ENCODE measurements at places on chromosomes 2 and 18. TPM values are rescaled to one million over a fixed set of nuclear protein-coding genes. Genes with fewer than 3 reads are reported as not detected.

DNA sequence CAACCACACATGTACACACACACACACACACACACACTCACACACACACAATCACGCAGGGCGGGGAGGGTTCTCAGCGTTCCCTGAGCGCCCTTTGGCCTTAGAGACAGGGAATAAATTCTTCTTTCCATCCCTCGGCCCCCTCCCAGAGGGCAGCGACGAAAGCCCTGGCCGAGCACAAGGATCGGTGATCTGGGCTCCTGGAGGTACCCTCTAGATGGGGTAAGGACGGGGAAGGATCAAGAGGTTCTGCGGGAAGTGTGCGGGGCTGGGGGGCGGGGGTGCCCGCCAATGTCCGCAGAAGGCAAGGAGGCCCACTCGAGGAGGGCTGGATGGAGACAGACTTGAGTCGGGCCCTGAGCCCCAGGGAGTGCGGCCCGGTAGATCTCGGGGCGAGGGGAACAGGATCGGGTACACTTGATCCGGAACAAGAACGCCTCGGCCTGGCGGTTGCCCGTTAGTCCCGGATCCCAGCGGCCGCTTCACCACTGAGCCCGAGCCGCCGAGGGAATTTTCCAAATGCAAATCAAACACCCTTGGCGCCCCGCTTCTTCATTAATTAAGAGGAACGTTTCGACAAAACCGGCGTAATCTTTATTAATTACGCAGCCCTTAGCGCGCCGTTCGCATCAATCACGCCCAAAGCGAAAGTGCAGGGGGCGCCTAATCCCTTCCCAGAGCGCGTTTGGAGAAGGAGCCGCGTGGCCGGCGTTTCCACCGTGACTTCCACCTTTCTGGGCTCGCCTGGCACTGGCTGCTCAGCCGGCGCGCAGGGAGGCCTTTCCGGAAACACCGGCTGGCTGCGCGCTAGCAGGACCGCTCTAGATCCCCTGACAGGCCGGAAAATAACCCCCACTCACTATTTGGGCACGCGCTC lies 7.0 kb upstream of the PAX3 start:
- DNase-seq: no peak

HOXD3 gene
- total RNA-seq: 0.56 TPM

DNA sequence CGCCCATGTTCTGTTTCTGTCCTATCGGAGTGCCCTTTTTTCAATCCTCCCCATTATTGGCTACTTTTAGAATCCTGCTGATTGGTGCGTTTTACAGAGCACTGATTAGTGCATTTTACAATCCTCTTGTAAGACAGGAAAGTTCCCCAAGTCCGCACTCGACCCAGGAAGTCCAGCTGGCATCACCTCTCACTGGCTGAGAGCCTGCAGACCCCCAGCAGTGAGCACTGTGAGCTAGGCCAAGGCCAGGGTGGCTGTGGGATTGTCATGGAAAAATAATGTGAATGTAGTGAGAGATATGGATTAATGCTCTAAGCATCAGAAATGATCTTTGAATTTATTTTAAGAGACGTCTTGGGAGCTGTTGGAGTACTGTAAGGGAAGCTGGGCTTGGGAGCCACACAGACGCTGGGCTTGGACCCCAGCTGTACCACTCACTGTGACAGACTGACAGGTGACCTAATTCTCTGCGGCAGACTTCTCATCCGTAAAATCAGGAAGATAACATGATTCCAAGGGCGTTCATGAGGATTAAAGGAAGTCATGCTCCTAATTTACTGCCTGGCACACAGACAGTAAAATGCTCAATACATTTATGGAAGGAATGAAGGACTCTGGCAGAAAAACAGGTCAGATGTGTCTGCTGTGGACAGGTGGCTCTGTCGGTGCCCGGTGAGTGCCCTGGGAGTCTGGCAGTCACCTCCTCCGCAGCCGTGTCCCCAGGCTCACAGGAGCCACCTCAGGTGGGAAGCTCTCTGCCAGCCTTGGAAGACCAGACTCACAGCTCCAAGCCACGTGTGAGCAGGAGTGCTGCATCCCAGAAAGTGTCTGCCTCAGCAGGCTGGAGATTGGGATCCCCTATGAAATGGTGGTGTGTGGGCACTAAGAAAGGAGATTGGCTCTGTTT lies 105.5 kb downstream of the FAM168B start:
- DNase-seq: no peak

DNA sequence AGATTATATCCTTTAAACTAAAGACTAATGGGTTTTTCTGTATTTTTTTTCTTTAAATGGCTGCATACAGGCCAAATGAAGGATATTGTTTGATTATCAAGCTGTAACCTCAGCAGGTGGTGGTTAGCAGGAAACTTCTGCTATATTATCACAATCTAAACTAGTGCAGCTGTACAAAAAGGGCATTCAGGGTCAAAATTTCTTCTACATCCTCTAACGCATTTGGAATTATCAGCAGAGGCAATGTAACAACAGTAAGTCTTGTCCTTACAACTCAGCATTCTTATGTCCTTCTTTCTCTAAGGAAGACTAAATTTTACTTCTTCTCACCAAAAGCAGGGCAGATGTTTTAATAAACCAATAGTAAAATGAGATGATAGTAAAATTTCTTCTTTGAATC lies 135.8 kb upstream of the FN1 start:
- DNase-seq: no peak
